ENCODE measurements at places on chromosomes 11 and 22.

- DNase-seq: no peak
Observed at GRCh38 chr11:74784726-74785125, 36.1 kb downstream of the RNF169 start.

GRCh38 chr11:59556115-59556916 lies 45.0 kb downstream of the OR4D9 start:
- peak; percentile 82 for DNase-seq

- DNase-seq: no peak
Observed at GRCh38 chr11:3202305-3202704, 16.3 kb downstream of the MRGPRG start.

DNA sequence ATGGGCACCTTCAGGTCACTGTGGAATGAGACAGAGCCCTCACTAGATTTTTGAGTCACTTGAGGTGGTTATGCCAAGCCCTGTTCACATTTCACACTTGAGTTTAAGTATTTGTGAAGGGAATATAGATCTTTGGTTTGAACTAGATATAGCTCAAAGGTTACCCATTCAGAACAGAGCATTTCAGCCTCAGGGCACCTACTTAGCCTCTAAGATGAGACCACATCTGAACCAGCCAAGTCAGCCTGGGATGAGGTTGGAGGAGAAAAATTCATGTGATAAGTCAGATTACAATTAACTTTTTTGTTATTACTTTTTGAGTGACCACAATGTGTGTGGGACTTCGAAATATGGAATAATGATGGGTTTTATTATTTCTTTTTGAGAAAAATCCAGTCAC lies 127.8 kb downstream of the TEAD1 start:
- no peak for DNase-seq

DNA sequence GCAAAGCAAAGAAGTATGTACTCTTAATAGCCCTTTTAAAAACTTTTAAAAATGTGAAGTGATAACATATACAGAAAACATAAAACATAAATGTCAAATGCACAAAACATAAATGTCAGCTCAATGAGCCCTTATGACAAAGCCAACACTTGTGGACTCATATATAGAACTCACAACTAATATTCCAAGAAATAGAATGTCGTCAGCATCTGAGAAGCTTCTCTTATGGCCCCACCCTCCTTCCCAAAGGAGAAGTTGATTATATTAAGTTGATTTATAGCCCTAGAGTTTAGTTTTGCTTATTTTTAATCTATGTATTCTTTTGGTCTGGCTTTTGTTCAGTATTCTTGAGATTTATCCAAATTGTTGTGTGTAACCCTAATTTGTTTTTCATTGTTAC lies 13.8 kb downstream of the NEU3 start:
- no peak for DNase-seq

GRCh38 chr11:27916541-27917100 lies 191.3 kb downstream of the KIF18A start:
- DNase-seq: peak; percentile 63

DNA sequence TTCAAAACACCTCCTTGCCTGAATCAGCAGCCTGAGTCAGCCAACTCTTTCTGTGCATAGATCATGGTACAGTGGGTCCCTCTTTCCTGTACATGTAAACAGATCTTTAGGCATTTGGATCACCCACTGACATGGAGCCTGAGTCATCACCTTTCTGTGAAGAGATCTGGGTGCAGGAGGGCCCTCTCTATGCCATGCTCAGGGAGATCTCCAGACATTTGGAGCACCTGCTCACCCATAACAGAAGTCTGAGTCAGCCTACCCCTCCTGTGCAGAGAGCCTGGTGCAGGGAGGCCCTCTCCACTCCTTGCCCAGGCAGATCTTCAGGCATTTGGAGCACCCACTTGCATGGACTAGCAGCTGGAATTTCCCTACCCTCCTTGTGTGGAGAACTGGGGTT lies 56.2 kb upstream of the GLYAT start:
- DNase-seq: peak; percentile 2

DNA sequence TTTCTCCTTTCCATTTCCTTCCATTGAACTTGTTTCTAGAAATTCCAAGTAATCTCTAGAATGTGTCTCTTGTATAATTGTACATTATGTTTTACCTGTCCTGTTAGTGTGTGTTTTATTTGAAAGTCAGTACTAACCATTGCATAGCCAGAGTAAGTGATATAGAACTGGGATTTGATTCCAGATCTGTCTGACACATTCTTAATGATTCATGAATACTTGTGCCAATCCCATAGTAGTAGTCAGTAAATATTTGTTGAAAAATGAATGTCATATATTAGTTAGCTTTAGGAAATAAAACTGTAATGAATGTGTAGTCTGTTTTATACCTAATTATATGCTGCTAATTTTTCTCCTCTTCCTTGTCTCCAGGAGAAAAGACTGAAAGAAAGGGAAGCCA lies 186.9 kb downstream of the DDX10 start:
- DNase-seq: no peak

- DNase-seq: no peak
Observed at GRCh38 chr11:85767246-85767945, 43.5 kb downstream of the SYTL2 start.

- DNase-seq: no peak
Observed at GRCh38 chr22:47836957-47837356, 1074.5 kb downstream of the TBC1D22A start.

DNA sequence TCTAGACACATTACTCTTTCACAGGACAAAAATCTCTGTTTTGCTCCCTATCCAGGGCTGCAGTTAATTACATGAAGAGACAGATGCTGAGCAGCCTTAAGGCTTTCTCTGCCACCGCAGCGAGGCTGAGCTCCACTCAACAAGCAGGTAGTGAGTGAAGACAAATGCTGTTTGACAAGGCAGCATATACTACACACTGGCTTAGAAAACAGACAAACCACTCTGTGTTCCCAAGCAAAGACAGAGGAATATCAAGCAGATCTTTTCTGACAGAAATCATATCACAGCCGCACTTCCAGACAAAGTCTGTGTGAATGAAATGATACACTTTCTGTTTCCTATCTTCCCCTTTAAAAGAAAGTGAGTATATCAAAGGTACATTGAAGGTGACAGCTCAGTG lies 368.1 kb downstream of the DCDC1 start:
- no peak for DNase-seq

GRCh38 chr22:48702573-48703264 lies 1125.0 kb downstream of the BRD1 start:
- no peak for DNase-seq

DNA sequence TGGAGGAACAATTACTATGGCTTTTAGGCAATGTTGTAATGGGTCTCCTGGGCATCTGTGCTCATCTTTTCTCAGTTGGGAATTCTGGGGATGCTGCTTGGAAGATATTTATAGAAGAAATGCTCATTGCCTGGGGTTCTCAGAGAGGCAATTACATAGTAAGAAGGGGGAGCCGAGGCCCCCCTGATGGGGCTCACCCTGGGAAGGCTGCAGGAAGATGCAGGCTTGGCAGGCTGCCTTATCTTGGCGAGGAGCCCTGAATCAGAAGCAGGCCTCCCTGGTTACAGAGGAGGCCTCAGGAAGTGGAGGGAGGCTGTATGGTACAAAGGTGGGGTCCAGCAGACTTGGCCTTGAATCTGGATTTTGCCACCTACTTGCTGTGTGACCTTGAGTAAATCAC lies 60.6 kb upstream of the CRYBB3 start:
- DNase-seq: no peak

- DNase-seq: no peak
Observed at GRCh38 chr11:63997801-63998337, 11.6 kb downstream of the OTUB1 start.

DNA sequence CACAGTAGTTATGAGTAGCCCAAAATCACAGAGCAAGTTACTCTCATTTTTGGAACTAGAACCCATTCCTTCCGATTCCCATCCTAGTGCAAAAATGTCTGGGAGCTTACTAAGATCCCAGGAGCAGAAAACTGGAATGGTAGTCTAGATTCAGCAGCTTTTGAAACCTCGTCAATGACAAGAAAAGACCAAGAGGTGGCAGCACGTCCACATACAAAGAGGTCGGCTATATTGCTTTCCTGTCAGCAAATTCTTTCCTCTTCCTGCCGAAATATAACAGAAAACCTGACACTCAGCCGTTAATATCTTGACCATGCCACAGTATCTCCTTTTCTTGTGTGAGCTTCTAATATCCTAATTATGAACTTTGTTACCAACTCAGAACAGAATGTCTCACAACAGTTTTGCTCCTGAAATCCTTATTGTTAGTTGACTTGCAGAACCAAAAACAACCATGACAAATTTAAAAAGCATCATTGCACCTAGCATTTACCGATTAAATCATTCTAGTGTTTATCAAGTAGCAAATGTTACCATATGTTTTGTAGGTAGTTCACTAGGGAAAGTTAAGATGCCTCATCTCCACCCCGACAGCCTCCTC lies 92.8 kb upstream of the OR9G4 start:
- DNase-seq: peak; percentile 36

GRCh38 chr11:134338654-134339053 lies 6.9 kb downstream of the GLB1L2 start:
- no peak for DNase-seq

DNA sequence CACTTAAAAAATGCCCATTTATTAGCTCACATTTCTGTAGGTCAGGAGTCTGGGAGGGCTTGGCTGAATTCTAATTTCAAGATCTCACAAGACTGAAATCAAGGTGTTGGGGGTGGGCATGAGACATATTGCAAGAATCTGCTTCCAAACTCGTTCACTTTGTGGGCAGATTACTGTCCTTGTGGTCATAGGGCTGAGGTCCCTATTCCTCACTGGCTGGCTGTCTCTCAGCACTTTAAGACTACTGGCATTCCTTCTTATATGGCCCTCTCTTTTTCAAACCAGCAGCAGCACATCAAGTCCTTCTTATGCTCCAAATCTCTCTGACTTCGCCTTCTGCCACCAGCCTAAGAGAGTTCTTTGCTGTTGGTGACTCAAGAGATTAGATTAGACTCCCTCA lies 27.8 kb upstream of the MYOD1 start:
- DNase-seq: no peak

GRCh38 chr22:36331912-36332622 lies 55.7 kb downstream of the MYH9 start:
- DNase-seq: no peak

GRCh38 chr11:77244277-77245027 lies 57.0 kb downstream of the GDPD4 start:
- DNase-seq: peak; percentile 86

- no peak for DNase-seq
Observed at GRCh38 chr11:30282289-30282631, 40.6 kb upstream of the ARL14EP start.

GRCh38 chr22:47173535-47174021 lies 411.1 kb downstream of the TBC1D22A start:
- no peak for DNase-seq

DNA sequence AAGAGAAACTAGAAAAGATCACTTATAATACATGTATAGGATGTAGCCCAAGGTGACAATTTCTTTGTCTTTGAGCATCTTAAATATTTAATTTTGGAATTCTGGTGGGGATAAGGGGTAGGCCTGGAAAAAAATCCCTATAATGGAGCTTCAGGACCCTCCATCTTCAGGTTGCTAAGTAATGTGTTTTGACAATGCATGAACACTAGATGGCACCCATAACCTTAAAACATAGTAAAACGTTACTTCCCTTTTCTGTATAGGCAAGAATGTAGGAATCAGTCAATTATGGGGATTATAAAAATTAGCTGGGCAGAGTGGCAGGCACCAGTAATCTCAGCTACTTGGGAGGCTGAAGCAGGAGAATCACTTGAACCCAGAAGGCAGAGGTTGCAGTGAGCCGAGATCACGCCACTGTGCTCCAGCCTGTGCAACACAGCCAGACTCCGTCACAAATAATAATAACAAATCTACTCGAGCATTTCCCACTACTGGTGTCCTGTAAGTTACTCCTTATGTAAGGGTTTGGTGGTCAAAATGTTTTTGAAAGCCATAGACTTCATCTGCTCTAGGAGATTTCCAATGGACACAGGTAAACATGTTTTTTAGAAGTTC lies 541.9 kb upstream of the CCDC90B start:
- peak; percentile 23 for DNase-seq

DNA sequence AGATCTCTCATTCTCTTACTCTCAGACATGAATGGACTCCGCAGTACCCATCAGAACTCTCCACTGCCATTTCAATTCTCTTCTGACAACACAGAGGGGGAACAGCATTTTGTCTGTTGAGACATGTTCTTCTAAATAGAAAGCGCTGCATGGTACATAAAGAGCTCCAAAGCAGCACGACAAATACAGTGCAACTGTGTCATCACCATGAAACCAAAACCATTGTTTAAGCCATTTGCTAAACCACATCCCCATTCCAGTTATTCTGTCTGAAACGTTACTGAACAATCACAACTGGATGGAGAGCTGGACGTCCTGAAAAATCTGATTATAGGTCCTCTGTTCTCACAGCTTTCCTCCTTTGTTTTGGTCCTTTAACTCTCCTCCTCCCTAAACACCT lies 17.9 kb upstream of the TENM4 start:
- no peak for DNase-seq
